GM04504 (cell line): ENCODE measurements at places on chromosomes 16 and 17.
A peak's percentile ranks its signal among the peaks of the same experiment; 100 is the strongest.

- no peak for DNase-seq
These were observed 15.9 kb upstream of the TBX4 start for GRCh38 chr17:61436273-61436672.

DNA sequence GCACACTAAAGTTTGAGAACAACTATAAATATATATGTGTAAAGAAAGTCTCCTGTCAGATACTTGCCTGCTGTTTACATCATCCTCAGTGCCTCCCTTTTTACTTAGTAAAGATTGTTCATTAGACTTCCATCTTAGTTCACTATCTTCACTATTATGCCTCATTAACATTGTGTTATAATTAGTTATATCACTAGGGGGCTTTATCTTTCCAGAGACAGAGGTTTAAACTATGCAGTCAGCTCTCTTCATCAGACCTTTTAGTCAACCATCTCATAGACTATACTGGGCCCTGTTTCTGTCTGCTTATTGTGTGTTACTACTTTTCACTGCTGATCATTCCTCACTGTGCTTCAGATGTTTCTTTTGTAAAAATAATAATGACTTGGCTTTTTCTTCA lies 630.8 kb upstream of the KIF2B start:
- DNase-seq: no peak

- no peak for DNase-seq
These were observed 43.1 kb downstream of the SCNN1G start for GRCh38 chr16:23225634-23226033.

DNA sequence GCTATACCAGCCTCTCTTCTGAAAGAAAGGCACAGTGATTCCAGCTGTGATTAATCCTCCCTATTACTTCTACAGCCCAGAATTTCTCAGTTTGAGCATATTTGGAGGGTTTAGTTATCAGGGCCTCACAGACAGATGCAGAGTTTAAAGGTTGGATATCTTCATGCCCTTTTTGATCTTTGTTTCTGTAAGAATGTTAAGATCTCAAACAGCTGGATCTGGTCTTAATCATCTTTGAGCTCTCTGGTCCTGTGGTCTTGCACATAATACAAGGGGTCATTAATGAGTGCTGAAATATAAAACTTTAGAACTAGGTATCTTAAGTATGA lies 9.1 kb upstream of the ARL2BP start:
- no peak for DNase-seq

DNA sequence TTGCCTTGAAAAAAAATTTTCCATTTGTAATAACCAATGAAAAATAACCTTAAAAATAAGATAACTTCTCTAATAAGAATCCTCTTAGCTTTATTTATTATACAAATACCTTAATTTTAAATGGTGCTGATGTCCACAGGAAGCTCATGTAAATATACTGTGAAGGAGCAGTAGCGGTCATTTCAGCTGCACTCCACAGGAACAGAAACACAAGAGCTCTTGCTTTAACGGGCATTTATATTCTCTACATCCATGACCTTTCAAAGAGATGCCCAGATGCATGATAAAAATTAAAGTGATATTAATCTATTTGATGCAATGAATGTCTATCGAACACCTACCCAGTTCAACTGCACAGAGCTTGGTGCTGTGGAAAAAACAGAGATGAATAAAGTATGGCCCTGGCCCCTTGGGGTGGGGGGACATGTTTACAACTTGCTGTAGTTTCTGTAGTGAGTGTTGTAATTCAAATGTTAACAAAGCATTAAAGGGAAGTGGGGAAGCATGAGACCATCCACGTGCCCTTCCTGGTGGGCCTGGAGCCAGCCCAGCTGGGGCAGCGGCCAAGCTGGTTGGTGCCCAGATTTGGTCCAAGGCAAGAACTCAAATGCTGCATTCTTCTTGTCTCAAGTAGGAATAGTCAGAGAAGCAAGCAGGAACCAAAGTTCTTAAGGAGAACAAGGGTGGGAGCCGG lies 47.9 kb downstream of the IQCK start:
- DNase-seq: no peak

DNA sequence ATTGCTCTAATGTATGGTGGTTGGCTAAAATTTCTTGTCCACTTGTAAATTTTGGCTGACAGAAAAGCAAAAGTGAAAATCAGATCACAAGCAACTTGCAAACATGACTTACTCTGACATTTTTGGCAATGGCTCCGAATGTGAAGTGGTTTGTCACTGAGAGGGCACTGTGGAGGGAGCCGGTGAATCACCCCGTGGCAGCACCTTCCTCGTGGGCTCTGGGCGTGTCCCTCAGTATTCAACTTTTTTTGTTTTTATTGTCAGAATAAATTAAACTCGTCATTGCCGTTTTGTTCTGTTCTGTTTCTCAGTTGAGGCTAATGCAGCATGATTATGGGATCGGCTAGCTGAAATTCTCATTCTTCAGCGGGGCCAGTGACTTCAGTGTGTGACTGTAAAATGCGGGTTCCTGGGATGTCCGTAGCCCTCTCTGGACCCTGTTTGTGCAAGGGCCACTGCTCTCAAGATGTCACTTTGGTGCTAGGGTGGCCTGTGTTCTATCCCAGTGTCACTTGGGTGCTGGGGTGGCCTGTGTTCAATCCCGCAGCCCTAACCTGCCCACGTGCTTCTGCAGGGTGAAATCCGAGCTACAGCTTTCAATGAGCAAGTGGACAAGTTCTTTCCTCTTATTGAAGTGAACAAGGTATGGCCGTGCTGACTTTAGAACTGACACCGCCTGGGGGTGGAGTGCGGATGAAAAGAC lies 48.8 kb downstream of the RPA1 start:
- no peak for DNase-seq

GRCh38 chr16:28537964-28538732 lies 626 bp downstream of the NUPR1 start:
- no peak for DNase-seq

DNA sequence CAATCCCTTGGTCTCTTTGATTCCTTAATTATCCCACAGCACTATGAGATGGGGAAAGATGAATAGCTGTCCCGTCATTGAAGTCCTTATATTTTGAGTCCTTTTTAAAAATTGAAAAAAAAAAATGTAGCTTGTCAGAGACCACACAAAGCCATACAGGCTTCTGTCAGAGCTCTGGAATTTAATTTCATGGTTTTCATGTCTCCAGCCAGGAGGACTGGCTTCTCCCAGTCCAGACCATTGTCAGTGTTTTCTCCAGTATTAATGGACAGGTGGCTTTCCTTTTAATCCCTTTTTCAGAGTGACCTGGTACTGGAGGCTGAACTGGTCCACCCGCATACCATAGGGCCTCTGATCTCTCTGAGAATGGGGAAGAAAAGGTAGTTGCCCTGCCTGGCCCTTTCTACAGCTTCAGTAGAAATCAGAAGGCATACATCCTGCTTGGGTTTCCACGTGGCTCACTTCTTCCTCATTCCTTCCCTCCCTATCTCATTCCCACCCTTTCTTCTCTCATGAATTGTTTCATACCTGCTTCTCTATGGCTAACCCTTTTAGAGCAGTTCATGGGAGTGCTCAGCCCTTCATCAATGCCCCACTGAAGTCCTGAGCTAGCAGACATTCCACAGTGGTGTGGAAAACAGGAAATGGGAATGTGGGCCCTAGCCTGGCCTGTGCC lies 29.1 kb downstream of the TRIM16 start:
- no peak for DNase-seq

GRCh38 chr17:79796444-79796762 lies 474 bp downstream of the CBX8 start:
- DNase-seq: no peak

- no peak for DNase-seq
These were observed 13.8 kb downstream of the STXBP4 start for GRCh38 chr17:54982399-54982798.

GRCh38 chr17:58192612-58193011 lies at the start of gene EPX:
EPX (plus strand) TSS chr17:58192726; CDS start chr17:58192847, 121 bp downstream.
- DNase-seq: no peak

- no peak for DNase-seq
These were observed 668.8 kb downstream of the WWOX start for GRCh38 chr16:78768226-78768625.

DNA sequence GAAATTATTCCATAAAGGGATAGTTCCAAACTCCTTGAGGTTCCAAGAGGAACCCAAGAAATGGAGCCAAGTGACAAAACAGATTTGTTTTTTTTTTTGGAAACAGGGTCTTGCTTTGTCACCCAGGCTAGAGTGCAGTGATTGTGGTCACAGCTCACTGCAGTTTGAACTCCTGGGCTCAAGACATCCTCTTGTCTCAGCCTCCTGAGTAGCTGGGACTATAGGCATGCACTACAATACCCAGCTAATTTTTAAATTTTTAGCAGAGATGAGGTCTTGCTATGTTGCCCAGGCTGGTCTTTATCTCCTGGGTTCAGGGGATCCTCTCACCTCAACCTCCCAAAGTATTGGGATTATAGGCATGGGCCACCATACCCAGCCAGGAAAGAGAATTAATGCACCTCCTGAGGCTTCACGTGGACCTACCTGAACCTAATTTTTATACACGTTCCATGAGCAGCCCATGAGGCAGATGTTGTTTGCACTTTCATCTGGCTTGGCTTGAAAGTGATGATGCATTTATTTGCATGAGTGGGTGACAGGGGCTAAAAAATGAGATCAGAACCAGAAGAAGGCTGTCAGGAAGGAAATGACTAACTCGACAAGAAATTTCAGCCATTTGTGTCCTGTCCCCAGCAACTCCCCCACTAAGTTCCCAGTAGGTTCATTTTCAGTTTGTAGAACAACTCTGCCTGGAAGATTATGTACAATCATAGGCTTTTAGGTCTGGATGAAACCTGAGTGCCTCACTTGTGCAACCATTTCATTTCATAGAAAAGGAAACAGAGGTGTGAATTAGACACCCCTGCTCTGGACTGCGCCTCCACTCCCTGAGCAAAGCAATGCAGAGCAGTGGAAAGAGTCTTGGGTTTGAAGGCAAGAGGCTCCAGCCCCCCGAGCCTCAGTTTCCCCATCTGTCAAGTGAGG lies 10.3 kb upstream of the IRF8 start:
- DNase-seq: peak; percentile 32

DNA sequence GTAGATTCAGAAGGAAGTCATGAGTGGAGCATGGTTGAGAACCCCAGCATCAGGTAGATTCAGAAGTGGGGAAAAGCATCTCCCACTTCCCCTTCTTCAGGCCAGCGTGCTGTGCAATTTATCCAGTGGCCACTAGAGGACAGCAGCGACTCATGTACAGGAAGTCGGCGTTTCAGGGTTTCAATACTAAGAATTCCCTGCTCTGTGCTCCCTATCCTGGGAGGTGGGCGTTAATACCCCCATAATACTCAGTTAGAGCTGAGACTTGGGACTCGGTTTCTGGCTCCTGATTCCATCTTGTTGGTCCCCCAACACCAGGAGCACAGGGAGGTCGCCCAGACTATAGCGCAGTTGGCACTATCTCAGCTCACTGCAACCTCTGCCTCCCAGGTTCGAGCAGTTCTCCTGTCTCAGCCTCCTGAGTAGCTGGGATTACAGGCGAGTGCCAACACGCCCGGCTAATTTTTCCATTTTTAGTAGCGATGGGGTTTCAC lies 75.3 kb upstream of the AMZ2 start:
- DNase-seq: peak; percentile 20

- DNase-seq: no peak
These were observed at the start of gene ZACN for GRCh38 chr17:76078860-76079534. ZACN (plus strand) TSS chr17:76079182; CDS start chr17:76079265, 83 bp downstream.

DNA sequence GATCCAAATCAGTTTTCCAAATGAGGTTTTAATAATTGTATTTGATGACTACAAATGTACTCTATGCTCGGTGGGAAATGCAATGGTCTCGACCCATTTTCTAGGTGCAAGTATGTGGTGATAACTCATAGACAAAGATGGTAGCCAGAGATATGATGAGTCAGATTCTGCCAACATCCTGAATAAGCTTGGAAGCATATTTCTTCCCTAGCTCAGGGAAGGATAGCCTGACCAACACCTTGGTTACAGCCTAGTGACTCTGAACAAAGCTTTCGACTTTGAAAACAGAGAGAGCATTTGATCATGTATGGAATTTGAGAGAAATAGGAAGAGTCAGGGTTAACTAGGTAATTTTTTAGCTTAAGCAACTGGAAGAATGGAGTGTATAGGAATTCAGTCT lies 128.3 kb upstream of the MYOCD start:
- DNase-seq: no peak

- peak; percentile 93 for DNase-seq
These were observed 72.0 kb upstream of the KSR1 start for GRCh38 chr17:27384261-27384701.

DNA sequence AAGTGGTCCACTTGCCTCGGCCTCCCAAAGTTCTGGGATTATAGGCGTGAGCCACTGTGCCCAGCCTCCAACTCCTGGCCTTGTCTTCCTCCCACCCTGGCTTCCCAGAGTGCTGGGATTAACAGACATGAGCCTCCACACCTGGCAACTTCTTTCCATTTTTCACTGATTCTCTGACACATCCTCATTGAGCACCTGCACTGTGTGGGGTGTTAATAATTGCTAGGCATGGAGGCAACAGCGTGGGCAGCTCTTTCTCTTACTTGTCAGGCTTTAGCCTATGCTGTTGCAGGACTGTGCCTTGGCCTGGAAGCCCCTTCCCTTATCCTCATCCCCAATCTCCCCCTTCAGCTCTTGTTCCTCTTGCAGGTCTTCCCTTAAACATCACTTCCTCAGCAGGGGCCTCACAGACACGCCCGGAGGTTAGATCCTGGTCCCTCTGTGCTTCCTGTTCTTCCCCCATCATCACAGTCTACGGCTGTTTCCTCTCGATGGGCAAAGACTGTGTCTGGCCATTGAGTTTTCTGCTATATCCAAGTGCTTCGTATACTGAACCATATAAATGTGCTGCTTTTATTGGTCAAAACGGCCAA lies 7.9 kb downstream of the QPRT start:
- no peak for DNase-seq

- DNase-seq: no peak
These were observed 185.2 kb downstream of the SOX9 start for GRCh38 chr17:72306037-72306436.

- DNase-seq: no peak
These were observed 6.9 kb upstream of the SSTR5 start for GRCh38 chr16:1065469-1066128.

- DNase-seq: peak; percentile 95
These were observed 59.2 kb downstream of the BMERB1 start for GRCh38 chr16:15493466-15494180.

DNA sequence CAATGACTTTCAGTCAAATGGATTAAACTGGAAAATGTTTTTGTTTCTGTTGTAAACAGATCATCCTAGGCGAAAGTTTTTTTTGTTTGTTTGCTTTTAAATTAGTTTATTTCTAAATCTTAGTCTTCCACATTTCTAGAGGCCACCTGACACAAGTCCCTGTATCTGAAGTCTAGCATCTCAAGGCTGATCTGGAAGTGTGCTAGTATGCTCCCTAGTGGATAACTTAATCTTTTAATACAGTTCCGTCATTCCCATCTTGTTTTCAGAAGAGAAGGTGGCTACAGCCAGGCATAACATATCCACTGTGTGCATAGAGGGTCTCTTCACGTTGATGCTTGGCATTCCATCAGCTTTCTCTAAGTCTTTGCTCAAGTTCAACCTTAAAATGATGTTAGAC lies 7.6 kb downstream of the IFT20 start:
- DNase-seq: no peak

DNA sequence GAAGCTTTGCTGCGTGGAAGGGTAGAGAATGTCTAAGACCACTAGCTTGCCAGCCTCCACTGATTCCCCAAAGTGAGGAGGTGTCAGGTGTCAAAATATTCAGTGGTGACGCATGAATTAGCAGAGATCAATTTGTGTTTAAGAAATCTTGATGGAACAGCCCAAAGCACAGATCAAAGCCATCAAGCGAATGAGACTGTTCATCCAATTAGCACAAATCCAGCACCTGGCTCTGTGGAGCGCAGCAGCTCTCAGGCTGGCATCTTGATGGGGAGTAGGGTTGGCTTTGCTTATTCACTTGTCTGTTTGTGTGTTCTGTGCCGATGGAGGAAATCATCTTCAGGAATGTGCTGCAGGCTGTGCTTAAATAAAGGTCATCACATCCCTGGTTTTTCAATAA lies 456.8 kb upstream of the CCL2 start:
- DNase-seq: no peak

- DNase-seq: no peak
These were observed 43.6 kb upstream of the CACNG4 start for GRCh38 chr17:66920950-66921349.
